D341Med (cell line): ENCODE measurements at places on chromosomes 6 and 20.

GRCh38 chr6:96923400-96923799 lies 1.1 kb upstream of the KLHL32 start:
- DNase-seq, result no peak

DNA sequence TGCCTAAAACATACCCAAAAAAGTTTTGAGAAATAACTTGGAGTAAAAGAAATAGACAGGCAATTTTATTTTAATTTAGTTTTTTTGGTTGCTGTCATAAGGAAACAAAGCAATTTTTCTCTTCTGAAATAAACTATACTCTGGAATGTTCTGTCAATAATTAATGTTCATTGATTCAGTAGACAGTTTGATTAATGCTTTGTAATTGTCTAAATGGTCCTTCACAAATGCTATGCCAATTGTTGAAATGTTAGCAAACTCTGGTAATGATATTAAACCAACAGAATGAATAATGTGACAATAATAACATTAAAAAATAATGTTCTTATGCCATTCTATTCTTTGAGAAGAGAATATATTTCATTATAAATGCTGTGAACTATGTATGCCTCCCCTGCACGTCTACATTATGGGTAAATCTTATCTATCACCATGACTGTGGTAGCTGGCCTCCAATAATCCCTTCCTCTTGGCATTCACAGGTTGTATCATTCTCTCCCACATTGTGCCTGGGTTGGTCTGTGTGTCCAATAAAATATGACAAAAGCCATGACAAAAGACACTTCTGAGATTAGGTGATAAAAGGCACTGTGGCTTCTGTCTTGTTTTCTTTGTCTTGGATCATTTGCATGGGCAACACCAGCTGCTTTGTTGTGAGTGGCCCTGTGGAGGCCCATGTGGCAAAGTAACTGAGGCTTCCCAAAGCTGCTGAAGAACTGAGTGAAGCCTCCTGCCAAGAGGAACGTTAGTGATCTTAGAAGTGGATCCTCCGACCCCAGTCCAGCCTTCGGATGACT lies 25.1 kb downstream of the IL20RA start:
- no peak for DNase-seq

GRCh38 chr20:13382786-13383185 lies 161.7 kb downstream of the ISM1 start:
- no peak for DNase-seq

GRCh38 chr6:40623932-40624331 lies 36.8 kb upstream of the LRFN2 start:
- DNase-seq, result no peak

DNA sequence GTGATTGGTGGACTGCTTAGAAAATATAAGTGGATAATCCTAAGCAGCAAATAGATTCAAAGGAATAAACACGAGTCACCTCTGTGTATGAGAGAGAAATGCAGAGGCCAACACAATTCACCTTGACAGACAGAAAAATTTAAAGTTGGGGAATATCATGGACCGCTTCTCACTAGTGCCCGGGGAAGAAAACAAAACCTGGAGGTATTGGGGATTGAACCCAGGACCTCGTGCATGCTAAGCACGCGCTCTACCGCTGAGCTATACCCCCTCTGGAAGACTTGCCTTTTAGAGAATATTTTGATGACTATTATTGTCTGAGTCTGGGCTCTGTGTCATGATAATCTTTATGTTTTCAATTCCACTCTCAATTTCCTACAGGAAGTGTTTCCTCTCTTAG lies 111.9 kb downstream of the TRIM27 start:
- no peak for DNase-seq

GRCh38 chr6:110319381-110319780 lies 38.8 kb downstream of the METTL24 start:
- DNase-seq, result no peak

- no peak for DNase-seq
Measured at GRCh38 chr6:4522453-4522852, 253.8 kb upstream of the CDYL start.

DNA sequence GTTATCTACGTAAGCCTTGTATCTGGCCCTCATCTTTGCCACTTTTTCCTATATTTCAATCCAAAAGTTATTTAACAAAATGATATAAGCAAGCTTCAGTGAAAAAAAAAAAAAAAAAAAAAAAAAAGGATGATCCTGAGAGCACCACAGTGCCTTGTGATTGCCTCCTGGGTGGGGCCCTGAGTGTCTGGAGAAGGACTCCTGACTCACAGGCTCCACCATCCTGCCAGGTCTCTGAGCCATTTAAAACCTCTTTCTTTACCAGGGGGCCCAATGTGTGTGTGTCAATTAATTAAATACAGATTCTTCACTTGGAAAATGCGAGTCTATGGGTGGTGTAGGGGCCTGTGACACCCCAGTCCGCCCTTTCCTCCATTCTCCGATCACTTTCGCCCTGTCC lies 105.2 kb downstream of the SMOC2 start:
- no peak for DNase-seq

DNA sequence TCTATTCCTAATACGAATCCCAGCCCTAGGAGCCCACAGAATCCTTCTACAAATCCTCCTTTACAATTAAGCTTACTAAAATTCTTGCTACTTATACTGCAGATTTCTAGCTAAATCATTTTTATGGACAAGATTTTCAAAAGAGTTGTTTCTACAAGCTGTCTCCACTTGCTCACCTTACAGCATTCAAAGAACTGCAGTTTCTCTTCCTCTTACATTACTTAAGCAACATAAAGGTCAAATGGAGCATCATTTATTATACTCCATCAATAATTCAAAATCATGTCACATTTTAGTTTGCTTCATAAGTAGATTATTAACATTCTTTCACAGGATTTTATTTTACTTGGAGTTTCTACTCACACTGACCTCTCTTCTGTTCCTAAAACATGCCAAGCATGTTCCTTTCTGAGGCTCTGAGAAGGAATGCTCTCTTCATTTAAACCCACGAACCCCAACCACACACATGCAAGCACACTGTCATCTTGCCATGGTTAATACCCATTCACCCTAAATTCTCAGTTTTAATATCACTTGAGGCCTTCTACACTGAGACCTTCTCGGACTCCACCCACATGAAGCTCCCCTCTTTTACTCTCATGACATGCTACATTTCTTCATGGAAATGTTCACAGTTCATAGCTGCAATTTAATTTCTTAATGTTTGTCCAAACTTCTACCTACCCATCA lies 388.2 kb downstream of the TBC1D32 start:
- no peak for DNase-seq

DNA sequence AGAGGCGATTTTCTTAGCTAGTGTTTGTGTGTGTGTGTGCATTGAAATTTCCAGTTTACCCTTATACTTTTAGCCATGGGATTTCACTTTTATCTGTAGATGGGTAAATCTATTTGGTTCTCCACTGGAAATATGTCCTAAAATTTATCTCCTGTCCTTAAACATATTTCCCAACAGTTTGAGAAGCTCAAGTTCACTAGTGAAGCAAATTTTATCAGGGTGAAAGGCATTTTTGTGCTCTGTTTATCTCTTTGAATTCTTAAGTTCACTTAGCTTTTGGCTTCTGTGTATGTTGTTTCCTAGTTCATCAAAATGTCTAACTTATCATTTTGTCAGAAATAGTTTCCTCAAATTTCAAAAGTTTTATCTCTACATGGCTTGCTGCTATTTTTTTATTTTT lies 561.6 kb downstream of the PHF3 start:
- DNase-seq, result no peak

DNA sequence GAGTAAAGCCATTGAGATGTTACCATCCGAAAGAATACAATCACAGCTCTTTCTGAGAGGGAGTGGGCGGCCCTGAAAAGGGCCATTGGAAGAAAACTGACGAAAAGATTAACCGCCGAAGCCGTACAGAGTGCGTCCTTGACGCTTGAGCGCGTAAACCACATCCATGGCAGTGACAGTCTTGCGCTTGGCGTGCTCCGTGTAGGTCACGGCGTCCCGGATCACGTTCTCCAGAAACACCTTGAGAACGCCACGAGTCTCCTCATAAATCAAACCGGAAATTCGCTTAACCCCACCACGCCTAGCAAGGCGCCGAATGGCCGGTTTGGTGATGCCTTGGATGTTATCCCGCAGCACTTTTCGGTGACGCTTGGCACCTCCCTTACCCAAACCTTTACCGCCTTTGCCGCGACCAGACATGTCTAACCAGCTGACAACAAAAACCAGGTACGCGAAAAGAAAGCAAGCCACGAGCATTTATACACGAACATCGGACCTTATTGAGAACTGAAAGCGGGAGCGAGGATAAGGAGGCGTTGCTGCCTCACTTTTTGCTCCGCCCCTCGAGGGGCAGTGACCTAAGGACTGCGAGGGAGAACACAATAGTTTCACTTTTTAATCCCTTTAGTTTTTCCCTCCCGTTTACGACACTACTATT lies 60.3 kb upstream of the HFE start:
- DNase-seq, result peak; percentile 66

GRCh38 chr20:36344517-36345132 lies 38.5 kb downstream of the DLGAP4 start:
- no peak for DNase-seq

DNA sequence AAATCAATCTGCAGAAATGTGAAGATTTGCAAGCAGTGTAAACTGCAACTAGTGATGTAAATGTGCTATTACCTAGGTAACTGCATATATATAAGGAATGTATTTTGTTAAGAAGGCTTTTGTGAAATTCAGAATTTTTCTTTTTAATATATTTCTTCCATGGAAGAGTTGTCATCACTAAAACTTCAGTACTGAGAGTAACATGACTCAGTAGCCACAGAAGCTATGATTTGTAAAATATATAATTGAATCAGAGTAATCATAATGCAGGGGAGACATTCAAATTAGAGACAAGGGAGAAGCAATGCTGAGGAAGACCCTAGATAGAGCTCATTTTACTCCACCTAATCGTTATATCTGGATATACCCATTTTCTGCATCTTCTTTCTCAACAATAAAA lies 141.7 kb downstream of the ADGRG6 start:
- DNase-seq, result no peak

DNA sequence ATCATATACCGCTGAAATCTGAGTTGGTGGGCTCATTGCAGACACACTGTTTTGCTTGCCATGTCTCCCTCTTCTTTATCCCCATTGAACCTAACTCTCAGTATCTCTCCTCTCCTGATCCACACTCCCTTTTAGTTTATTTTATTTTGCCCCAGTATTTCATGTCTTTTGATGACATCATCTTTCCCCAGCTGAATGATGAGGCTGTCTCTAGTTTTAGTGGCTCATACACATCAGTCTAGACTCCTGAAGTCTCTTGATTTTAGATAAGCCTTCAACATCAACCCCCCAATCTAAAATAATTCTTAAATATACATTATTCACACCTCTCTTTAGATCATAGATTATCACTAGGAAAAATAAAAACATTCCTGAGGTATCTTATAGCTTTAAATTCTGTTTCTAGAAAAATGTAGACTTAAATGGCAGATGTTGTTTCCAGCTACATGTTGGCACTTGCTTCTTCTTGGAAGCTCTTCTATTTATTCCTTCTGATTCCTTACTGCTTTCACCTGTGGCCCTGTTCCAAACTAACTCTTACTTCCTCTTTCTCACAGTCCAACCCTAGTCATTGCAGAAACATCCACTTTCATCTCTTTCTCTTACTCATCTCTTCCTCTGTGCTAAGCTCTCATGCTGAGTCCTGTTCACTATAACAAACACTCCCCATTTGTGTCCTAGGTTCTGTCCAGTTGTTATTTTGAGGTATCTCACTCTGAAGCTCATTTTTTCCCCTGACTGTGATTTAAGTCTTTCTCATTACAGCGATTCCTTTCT lies 191.9 kb upstream of the SLC35B3 start:
- DNase-seq, result no peak
